Testis (tissue), 5 donors: ENCODE measurements at places on chromosomes 2 and 18. TPM values are rescaled to one million over a fixed set of nuclear protein-coding genes. Genes with fewer than 3 reads are reported as not detected.

KCNJ13 gene
- 2.8 TPM for total RNA-seq

RNF125 gene
- 1.9 TPM for total RNA-seq

ALPP gene
- total RNA-seq = 0.25 TPM

BCL2 gene
- total RNA-seq = 16.0 TPM

NEURL3 gene
- 1.3 TPM for total RNA-seq

GPR155 gene
- total RNA-seq = 3.6 TPM

DNA sequence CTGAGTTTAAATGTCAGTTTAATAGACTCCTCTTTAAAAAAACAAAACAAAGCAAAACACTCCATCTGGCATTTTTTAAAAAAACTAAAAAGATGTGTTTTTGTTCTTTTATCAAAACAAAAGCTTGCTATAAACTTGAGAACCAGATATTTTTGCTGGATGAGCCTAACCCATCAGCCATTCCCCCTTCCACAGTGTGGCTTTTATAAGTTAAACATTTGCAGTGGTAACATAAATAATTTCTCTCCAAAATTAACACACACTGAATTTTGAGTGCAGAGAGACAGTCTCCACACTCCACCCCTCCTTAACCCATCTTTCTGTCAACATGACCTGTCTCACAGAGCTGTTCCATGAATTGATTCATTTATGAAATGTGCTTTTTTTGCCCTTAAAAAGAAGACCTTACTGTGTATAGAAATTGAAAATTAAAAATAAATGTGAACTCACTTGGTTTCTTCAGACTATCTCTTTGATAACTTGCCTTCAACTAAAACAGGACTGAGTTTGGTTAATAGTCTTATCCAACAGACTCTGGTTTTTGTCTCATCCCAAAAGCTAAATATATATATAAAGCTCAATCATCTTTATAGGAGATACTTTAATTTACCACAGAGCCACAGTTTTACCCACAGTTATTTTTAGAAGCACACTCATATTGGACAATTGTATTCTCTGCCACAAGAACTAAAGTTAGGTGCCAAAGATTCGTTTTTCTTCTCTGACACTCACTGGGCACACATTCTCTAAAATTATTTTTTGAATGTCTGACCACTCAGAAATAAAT, 64.8 kb upstream of the STK39 start:
- H3K27me3 ChIP-seq = no peaks in the 10 kb centered on the region
- no peak overlapping the region for H3K27ac ChIP-seq
- no peak overlapping the region for H3K4me3 ChIP-seq
- no peaks in the 10 kb centered on the region for H3K4me1 ChIP-seq
- no peaks in the 10 kb centered on the region for H3K36me3 ChIP-seq
- no peak for DNase-seq

- no peaks in the 10 kb centered on the region for H3K27me3 ChIP-seq
- H3K4me1 ChIP-seq = peaks cover 17% of the 10 kb centered on the region
- H3K36me3 ChIP-seq = no peaks in the 10 kb centered on the region
These were observed 211.9 kb downstream of the AGPS start for GRCh38 chr2:177604271-177605065.

- DNase-seq = no peak
- no peaks in the 10 kb centered on the region for H3K36me3 ChIP-seq
- no peaks in the 10 kb centered on the region for H3K27me3 ChIP-seq
- H3K4me3 ChIP-seq = no peak overlapping the region
- no peaks in the 10 kb centered on the region for H3K4me1 ChIP-seq
These were observed 460.2 kb upstream of the UBE2E3 start for GRCh38 chr2:180520206-180520605.

DNA sequence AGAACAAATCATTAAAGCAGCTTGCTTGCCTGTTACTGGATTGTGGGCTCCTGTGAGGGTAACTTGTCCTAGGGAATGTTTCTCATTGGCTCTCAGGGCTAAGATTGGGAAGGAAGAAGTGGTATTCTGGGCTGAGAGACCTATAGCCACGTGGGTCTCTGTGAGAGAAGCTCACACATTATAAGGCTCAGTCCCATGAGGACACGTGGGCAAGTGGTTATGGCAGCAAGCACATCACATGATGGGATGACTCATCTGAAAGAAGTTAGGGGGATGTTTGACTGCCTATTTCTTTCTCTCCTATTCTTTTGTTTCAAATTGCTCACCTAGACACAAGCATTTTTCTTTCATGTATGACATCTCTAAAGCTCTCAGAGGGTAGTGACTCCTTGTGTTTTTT, 418.0 kb upstream of the ST6GAL2 start:
- DNase-seq = no peak
- H3K27ac ChIP-seq = peak overlapping the region; percentile 41
- H3K4me1 ChIP-seq = peaks cover 2% of the 10 kb centered on the region
- no peak overlapping the region for H3K4me3 ChIP-seq
- H3K36me3 ChIP-seq = no peaks in the 10 kb centered on the region

DNA sequence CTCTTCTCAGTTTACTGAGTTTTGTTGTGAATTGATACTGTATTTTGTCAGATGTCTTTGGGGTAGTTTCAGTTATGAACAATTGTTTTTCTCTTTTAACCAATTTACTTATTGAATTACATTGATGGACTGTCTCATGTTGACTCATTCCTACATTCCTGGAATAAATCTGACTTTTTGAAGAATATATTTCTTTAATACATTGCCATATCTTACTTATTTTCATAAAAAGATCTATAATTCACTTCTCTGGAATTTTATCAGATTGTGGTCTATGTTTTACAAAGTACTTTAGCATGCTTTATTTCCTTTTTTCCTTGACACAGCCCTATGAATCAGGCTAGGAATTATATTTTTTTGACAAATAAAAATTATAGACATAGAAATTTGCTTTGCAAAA, 268.3 kb downstream of the PLCL1 start:
- no peak for DNase-seq
- no peaks in the 10 kb centered on the region for H3K36me3 ChIP-seq
- H3K27me3 ChIP-seq = no peaks in the 10 kb centered on the region
- H3K4me1 ChIP-seq = no peaks in the 10 kb centered on the region
- H3K27ac ChIP-seq = no peak overlapping the region
- no peak overlapping the region for H3K4me3 ChIP-seq

DNA sequence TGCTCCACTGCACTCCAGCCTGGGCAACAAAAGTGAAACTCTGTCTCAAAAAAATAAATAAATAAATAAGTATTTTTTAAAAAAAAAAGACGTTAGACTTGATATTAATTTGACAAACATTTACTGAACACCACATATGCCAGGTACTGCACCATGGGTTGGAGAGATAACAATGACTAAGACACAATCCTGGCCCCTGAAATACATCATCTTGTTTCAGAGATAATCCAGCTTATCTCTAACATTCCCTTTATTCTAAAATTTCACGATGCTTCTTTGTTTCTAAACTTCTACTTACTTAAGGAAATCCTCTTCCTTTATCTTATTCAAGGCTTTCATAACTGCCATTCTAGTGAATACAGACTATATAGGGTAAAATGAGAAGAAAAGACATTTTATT, 55.0 kb upstream of the PEX13 start:
- no peaks in the 10 kb centered on the region for H3K27me3 ChIP-seq
- H3K4me3 ChIP-seq = no peak overlapping the region
- H3K27ac ChIP-seq = no peak overlapping the region
- H3K36me3 ChIP-seq = no peaks in the 10 kb centered on the region
- DNase-seq = no peak

DNA sequence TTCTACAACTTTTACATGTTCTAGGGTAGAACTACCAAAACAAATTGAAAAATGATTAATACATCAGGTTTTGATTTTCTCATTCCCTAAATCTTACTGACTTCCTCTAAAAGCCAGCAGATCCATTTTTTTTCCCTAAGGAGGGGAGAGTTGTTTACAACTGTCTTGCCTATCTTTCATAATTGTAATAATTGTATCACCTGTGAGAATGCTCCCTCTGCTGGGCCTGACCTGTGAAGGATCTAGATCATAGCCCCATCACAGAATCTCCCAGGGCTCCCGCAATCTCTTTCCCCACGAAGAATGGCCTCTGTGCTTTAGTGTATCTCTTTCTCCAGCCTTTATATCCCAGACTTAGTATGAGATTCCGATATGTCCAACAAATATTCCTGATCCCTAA, 9.1 kb downstream of the LOXL3 start:
- no peak for DNase-seq
- H3K27me3 ChIP-seq = no peaks in the 10 kb centered on the region
- peaks cover 7% of the 10 kb centered on the region for H3K4me1 ChIP-seq
- no peaks in the 10 kb centered on the region for H3K36me3 ChIP-seq

- H3K36me3 ChIP-seq = no peaks in the 10 kb centered on the region
- no peaks in the 10 kb centered on the region for H3K4me1 ChIP-seq
- no peak for DNase-seq
- H3K4me3 ChIP-seq = no peak overlapping the region
- H3K27ac ChIP-seq = no peak overlapping the region
These were observed 62.9 kb upstream of the TFPI start for GRCh38 chr2:187617120-187617519.

DNA sequence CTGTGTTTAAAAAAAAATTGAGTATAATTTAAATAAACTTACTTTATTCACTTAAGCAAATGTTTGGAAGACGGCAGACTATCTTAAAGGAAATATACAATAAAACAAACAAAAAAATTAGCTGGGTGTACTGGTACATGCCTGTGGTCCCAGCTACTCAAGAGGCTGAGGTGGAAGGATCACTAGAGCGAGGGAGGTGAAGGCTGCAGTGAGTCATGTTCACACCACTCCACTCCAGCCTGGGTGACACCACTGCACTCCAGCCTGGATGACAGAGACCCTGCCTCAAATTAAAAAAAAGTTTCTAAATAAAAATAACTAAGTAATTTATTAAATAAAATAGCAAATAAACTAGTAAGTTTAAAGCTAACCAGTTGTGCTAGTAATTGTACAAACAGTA, 7.5 kb downstream of the PUM2 start:
- H3K4me1 ChIP-seq = peaks cover 22% of the 10 kb centered on the region
- no peaks in the 10 kb centered on the region for H3K36me3 ChIP-seq
- H3K27me3 ChIP-seq = no peaks in the 10 kb centered on the region
- no peak overlapping the region for H3K4me3 ChIP-seq

- H3K36me3 ChIP-seq = no peaks in the 10 kb centered on the region
- DNase-seq = no peak
- H3K4me1 ChIP-seq = peaks cover 32% of the 10 kb centered on the region
These were observed 16.0 kb downstream of the TMEM177 start for GRCh38 chr2:119694845-119695521.

DNA sequence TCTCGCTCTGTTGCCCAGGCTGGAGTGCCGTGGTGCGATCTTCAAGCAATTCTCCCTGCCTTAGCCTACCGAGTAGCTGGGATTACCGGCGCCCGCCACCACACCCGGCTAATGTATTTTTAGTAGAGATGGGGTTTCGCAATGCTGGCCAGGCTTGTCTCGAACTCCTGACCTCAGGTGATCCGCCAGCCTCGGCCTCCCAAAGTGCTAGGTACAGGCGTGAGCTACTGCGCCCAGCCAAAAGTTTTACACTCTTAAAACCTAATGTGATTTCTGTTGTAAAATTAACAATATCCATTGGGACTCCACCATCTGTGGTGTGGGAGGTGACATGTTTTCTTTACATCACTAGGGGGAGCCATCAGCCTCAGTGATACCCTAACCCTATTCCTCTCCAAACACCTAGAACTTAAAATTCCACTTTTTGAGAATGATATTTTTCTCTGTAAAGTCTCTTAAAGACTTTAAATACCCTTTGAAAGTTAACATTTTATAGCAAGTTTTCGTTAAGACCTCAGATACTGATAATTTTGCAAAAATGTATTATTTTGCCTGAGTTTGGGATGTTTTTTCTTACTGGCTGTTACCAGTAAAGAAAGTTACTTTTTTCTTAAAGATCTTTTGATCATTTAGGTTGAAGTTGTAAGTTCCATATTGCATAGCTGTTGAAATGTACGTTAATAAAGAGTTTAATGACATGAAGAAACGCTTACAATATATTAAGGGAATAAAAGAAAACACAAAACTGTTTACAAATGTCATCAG, 11.6 kb upstream of the EIF2AK2 start:
- no peaks in the 10 kb centered on the region for H3K27me3 ChIP-seq
- no peak for DNase-seq
- no peaks in the 10 kb centered on the region for H3K4me1 ChIP-seq
- H3K36me3 ChIP-seq = no peaks in the 10 kb centered on the region
- no peak overlapping the region for H3K27ac ChIP-seq

- DNase-seq = no peak
- H3K4me3 ChIP-seq = no peak overlapping the region
- no peaks in the 10 kb centered on the region for H3K27me3 ChIP-seq
- H3K27ac ChIP-seq = no peak overlapping the region
- H3K4me1 ChIP-seq = no peaks in the 10 kb centered on the region
These were observed 90.3 kb downstream of the CCDC178 start for GRCh38 chr18:33350256-33350655.

- H3K36me3 ChIP-seq = no peaks in the 10 kb centered on the region
- no peaks in the 10 kb centered on the region for H3K27me3 ChIP-seq
- no peak overlapping the region for H3K27ac ChIP-seq
- H3K4me1 ChIP-seq = no peaks in the 10 kb centered on the region
These were observed 33.6 kb downstream of the PLCL1 start for GRCh38 chr2:197838036-197838435.

DNA sequence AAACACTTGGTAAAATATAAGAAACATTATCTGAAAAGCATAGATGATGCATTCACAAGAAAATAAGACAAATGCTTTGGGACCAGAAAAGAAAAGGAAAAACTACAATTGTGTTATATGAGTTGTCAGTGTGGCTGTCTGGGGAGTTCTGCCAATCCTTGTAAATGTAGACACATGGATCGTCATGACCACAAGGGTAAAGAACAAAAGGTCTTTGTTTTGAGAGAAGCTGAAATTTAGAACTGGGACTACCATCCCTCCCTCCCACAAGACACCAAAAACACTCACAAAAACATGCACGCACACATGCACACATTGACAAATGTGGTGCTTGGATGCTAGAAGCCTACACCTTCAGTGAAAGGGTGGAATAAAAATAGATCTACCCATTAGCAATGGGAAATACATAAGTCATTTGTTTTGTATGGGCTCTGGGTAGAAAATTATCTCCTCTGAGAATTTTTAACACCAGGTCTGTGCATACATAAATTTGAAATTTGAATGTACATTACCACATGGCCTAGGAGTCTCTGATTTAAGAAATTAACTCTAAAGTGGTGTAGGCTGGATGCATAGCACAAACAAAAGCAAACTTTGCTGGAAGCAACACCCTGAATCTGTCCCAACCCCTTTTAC, 266.2 kb upstream of the SLC39A10 start:
- no peaks in the 10 kb centered on the region for H3K27me3 ChIP-seq
- no peaks in the 10 kb centered on the region for H3K4me1 ChIP-seq
- DNase-seq = no peak
- H3K4me3 ChIP-seq = no peak overlapping the region
- H3K27ac ChIP-seq = no peak overlapping the region
